Stimulated activated CD8-positive, alpha-beta memory T cell treated with anti-CD3 and anti-CD28 coated beads, Interleukin-4, amount 100 ng/mL, for 1 hour (primary cell): ENCODE measurements at places on chromosomes 2 and 18.

GRCh38 chr18:78898635-78899034, 81.0 kb upstream of the SALL3 start:
- no peak for DNase-seq

DNA sequence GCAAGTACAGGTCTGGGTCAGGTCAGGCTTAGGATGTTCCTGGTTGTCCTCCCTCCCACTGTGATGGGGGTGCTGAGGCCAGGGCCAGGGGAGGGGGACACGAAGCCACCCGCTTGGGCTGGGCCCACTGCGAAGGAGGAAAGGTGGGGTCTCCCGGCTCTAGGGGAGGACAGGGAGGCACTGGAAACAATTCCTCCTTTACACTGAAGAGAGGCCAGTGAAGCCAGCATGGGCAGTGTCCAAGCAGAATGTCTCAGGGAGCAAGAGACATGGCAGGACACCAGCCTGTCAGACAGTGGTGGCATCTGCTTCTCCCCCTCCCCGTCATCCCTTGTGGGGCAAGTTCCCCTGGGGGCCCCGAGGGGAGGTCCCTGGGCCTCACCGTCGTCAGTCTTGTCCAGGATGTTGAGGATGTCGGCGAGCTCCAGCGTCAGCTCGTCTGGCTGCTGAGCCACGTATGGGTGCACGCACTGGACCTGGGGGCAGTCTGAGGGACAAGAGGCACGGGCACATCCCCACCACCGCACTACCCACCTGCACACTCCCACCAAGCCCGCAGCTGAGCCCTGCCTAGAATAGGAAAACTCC, 10.8 kb downstream of the SNORC start:
- no peak for DNase-seq

- DNase-seq = no peak
These were observed 713.7 kb downstream of the DSC3 start for GRCh38 chr18:30328839-30329238.

- DNase-seq = no peak
These were observed 60.6 kb downstream of the IRS1 start for GRCh38 chr2:226738821-226739544.

- no peak for DNase-seq
These were observed 4.3 kb upstream of the FAM98A start for GRCh38 chr2:33603416-33603815.

DNA sequence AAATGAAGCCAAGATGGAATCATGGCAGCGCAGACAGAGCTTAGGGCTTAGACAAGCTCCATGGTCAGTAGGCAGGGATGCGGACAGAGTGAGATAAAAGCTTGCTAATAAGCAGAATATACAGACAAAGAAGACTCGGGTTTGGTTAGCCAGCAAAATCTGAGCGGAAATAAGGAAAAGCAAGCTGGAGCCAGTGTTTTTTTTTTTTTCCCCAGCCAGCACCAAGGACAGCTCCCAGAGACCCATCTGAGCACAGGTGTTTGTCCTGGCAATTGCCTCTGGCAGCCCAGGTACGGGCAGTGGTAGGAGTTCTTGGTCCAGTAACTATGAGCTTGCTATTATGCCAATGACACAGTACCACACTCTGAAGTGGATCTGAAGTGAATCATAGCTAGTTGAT, 187.6 kb downstream of the ADCYAP1 start:
- DNase-seq = no peak

- DNase-seq = no peak
These were observed 530.3 kb upstream of the MEX3C start for GRCh38 chr18:51727780-51728179.

DNA sequence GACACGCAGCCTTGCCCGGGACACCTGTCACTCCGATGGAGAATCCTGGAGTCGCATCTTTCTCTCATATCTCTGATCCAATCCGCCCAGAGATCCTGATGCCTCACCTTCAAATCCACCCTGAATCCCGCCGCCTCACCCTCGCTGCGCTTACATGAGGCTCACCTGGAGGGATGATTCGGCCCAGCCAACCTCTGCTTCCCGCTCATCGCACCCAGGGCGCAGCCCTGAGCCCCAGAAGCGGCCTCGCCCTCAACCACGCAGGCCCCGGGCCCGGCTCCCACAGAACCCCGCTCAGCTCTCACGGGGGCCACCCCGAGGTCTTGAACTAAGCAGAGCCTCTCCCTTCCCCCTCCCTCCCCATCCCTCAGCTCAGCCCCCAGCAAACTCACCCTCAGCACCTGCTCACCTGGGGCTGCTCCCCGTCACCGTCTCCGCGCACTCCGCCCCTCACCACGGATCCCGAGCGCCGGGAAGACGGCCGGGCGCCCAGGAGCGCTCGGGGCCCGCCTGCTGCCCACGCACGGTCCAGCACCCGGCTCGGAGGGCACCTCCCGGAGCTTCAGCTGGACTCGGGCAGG, 160.0 kb downstream of the NDUFA10 start:
- DNase-seq = no peak

DNA sequence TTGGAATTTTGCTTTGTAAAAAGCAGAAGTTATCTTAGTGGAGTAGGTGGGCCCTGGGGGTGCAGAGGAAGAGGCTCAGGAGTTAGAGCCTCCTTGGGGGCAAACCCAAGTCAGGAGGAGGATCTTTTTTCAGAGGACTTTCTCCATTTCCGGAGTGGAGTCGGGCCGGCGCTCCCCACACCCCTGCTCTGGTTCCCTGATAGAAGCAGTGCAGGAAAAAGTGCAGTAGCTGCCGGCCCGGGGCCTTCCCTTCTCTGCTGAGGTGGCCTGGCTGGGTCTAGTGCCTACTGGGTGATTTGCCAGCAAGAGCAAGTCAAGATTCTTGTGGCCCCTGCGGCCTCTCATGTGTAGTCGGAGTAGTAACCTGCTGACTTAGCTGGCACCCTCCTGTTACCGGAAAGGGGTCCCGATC, 124.2 kb upstream of the HS6ST1 start:
- no peak for DNase-seq

DNA sequence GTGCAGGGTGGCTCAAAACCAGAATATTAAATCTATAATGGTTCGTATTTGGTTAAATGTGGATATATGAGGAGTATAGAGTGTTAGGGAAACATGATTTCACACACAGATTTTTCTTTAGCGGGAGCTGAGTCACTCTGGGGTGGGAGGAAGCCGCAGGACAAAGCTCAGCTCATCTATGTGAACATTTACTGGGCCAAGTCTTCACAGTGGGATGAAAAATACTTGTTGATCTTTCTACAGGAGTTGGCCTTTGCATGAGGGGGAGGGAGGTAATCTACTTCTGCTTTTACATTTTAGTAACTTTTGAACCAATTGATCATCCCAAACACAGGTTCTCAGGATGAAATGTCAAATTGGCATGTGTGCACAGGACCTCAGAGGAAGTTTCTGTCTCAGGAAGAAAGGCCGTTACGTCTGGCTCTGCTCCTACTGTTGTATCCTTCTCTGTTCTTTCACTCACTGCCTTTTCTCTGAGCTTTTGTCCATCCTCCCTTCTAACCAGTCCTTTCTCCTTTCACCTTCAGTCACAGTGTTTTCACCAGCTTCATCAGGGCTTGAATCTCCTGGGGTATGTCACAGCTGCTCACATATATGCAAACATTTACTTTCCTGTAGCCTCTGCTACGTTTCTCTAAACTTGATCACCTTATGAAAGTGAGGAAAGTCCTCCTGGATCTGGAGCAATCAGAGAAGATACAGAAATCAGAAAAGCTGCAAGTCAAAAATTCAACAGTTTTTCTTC, 943.3 kb upstream of the FANCL start:
- no peak for DNase-seq

- DNase-seq = no peak
These were observed 85.5 kb downstream of the TMEM247 start for GRCh38 chr2:46564811-46565241.

DNA sequence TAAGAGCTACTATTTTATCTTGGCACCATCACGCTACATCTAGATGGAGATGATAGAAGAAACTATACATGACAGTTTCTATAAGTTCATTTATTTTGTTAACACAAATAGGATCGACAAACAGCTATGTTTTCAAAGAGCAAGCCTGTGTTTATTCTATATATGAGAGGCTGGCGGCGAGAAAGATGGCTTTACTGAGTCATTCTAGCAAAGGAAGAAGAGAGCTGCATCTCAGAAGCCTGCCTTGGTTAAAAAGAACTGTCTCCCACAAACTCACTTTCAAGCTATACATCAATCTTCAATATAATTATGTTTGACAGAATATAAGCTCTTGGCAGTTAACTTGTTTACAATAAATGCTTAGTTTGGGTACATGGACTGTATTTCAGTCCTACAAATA, 13.0 kb downstream of the SATB2 start:
- no peak for DNase-seq
